ENCODE measurements at places on chromosomes 12 and 14. TPM values are rescaled to one million over a fixed set of nuclear protein-coding genes. Genes with fewer than 3 reads are reported as not detected.

GRCh38 chr14:59107819-59108218, 80.6 kb upstream of the DAAM1 start:
- no peak for DNase-seq

The CCDC196 gene
- polyA plus RNA-seq: not detected

DNA sequence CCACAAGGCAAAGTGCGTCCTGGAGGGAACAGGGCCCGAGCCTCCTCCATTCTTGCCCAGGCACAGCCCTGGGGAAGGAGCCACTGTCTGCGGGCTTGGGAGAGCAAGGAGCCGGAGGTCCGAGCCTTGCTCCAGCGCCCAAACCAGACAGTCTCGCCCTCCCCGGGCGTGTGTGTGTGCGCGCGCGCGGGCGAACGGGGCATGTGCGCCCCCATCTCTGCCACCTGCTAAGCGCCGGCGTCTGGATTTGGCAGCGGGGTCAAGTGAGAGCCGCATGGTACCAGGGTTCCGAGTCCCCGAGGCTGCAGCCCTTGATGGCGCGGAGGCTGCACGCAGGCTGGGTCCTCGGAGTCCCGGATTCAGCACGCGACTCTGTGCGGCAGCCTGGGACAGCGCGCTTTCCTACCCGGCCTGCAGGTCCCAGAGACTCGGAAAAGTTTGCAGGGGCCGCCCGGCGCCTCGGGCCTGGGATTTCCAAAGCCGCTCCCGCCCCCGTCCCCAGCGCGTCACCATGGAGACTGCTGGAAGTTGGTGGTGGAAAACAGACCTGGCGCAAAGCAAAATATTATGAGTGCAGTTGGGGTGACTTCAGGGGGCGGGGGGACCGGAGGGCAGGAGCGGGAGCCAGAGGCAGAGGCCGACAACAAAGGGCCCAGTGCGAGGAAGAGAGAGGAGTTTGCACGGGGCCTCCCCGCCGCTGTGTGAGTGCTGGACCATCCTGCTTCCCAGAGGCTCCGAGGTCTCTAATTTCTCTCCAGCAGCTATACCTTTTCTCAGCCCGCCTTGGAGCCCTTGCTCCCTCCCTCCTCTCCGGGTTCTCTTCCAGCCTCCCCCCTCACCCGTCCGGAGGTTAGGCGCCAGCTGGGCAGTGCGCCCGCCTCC, 4.2 kb downstream of the RFX4 start:
- no peak for DNase-seq

- DNase-seq: no peak
These were observed 67.6 kb upstream of the AP4S1 start for GRCh38 chr14:30957813-30958370.

DNA sequence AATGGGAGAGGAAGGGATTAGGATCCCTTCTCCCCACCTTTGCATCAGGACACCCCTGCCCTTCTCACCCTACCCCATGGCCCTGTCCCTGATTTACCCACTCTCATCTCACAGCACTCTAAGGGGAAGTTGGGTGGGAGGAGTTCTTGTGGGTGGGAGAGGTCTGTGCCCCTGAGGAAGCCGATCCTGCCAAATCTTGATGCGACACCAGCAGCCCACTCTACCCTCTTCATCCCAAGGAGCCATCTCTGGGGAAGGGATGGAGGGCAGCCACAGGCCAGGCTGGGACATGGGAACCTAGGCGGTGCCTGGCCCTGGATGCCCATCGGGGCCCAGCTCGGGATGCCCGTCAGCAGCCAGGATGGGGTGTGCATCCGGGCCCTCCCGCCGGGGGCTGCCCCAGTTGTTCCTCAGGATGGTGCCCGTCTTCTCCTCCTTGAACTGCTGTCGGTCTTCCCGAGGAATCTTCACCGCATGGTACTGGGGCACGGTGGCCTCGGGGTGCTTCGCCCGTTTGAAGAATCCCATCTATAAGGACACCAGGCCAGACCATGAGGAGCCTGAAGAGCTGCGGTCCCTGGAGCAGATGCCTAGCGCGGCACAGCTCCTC, 22.8 kb downstream of the ITGA7 start:
- no peak for DNase-seq

The OSGEP gene
- polyA plus RNA-seq: 29.2 TPM

- DNase-seq: no peak
These were observed 127.7 kb upstream of the SLCO1C1 start for GRCh38 chr12:20567413-20567812.

The SYCP3 gene
- polyA plus RNA-seq: 0.06 TPM

The METAP2 gene
- polyA plus RNA-seq: 89.2 TPM

The LTB4R gene
- polyA plus RNA-seq: 0.98 TPM

- no peak for DNase-seq
These were observed 20.5 kb downstream of the C14orf132 start for GRCh38 chr14:96059519-96060135.

- no peak for DNase-seq
These were observed 59.9 kb downstream of the TSPAN19 start for GRCh38 chr12:84976133-84976532.
